ENCODE measurements at places on chromosomes 1 and 21.

DNA sequence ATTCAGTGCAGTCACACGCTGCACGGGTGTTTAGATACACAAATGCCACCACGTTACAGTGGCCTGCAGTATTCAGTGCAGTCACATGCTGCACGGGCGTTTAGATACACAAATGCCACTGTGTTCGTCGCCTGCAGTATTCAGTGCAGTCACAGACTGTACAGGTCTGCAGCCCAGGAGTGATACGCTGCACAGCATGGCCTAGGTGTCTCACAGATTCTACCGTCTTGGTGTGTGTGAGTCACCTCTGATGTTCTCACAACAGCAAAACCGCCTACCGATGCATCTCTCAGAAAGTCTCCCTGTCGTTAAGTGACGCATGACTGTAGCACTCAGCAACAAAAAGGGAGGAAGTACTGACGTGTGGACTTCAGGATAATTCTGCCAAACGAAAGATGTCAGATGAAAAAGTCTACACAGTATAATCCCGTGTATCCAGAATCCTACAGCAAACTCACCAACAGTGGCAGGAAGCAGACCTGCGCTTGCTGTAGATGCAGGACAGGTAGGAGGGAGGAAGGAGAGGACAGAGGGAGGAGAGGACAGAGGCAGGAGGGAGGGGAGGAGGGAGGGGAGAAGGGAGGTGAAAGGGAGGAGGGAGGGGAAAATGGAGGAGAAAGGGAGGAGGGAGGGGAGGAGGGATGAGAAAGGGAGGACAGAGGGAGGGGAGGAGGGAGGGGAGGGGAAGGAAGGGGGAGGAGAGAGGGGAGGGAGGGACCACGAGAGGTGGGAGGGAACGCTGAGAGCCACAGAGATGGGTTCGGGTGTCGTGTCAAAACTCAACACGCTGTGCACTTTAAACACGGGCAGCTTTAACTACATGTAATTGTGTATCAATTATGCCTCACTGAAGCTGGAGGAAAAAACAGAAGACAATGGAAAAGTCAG, 36.3 kb upstream of the PCBP3 start:
- no peak for DNase-seq

DNA sequence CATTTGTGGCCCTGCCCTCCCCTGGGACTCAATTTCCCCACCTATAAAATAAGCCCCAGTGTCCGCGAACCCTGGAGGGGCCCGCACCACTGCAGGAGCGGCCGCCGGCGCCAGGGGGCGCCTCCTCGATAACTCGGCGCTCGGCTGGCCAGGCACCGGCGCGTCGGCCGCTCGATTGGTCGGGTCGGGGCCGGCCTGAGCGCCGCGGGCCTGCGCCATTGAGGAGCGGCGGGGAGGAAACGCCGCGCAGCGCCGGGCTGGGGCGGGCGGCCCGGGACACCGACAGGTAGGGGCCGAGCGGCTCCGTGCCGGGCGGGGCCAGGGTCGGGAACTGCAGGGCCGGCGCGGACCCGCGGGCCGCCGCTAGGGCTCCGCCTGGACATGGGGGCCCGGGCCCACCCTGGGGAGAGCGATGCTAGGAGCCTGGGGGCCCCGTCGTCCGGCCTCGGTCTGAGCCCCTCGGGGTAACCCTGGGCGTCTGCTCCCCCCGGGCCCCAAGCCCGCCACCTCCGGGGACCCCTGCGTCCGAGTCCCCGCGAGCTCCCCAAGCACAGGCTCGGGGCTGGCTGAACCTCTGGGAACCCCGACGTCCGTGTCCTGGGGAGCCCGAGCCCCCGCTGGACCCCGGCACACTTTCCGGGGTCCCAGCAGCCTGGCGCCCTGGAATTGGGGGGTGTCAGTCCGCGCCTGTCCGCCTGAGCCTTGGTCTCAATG, at the start of gene VPS13D:
Gene VPS13D, plus strand, starts transcription at position 196 of the 714 bp plus-strand sequence. CDS start 4,237 bp downstream, outside the sequence.
- DNase-seq, result no peak

GRCh38 chr1:12014141-12014991, 4.9 kb upstream of the MIIP start:
- no peak for DNase-seq

DNA sequence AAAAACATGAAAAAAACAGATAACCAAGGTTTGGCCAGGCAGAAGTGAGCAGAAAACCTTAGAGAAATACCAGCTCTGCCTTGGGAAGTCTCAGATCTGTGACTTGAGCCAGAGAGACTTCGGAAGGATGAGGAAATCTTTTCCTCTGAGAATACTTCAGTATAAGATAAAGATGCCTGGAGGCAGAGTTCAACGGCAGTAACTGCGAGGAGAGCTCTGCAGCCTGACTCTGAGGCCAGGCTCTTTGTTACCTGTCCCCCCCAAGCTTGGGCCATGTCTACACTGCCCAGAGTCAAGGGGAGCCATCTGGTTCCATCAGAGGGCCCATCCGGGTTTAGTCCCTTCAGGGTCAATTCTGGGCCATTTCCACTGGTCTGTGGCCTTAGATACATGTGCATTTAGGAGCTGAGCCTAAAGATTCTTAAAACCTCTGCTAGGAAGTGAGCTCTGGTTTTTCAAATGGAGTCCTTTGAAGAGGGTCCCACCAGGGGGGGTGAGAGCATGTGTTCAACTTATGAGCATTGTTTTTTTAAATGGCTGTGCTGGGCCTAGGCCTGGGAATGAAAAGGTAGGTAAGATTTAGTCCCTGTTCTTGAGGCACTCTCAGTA, 8.7 kb downstream of the KIRREL1 start:
- no peak for DNase-seq

- no peak for DNase-seq
These were observed 47.8 kb downstream of the AK4 start for GRCh38 chr1:65195495-65196417.

DNA sequence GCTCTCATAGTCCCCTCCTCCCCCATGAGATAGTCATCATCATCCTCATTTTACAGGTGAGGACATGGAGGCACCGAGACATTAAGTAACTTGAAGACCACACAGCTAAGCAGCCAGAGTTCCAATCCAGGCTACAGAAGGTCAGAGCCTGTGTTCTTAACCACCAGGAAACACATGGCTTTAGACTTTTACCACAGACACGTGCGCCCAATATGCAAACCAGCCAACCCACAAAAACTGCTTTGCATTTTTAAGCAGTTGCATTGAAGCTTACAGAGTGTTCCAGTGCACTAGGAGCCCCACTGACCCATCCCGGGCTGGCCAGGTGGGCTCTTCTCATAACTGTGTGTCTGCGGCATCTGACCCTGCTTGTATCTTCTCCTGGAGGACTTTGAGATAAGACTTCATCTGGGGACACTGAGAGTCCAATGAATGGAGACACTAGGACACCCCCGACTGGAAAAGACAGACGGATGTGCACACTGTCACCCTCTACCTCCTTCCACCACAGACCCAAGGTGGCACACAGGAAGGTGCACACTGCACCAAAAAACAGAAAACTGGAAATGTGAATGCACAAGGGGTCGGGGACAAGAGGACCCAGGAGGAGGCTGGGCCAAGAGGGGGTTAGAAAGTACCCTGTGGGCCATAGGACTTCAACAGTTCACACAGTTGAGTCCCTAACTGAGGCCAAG, 56.4 kb downstream of the ETS2 start:
- no peak for DNase-seq

DNA sequence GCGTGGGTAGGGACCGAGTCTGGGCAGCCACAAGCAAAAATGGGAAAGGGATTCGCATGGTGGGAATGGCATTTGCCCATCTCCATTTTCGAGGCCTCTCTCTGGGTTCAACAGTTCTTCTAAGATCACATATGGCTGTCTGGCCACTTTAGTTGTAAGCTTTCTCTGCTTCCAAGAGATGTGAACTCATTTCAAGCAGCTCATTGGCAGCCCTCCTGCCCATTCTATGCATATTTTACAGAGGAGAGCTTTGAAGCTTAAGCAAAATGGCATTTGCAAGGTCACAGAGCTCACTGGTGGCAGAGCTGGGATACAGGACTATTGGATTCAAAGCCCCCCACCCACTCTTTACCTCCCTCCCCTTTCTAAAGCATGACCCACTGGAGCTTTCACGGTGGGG, 93.7 kb downstream of the HHIPL2 start:
- no peak for DNase-seq
